Activated T-helper 17 cell treated with anti-CD3 and anti-CD28 coated beads, Interleukin-2, amount 50 U/mL, for 72 hours (primary cell): ENCODE measurements at places on chromosomes 3 and 15. TPM values are rescaled to one million over a fixed set of nuclear protein-coding genes. Genes with fewer than 3 reads are reported as not detected.

CCDC13 gene
- total RNA-seq: 0.24 TPM

CPLX3 gene
- total RNA-seq: 0.15 TPM

FXR1 gene
- total RNA-seq: 205 TPM

C2CD4A gene
- 1.3 TPM for total RNA-seq
